ENCODE measurements at places on chromosomes 4 and X.

DNA sequence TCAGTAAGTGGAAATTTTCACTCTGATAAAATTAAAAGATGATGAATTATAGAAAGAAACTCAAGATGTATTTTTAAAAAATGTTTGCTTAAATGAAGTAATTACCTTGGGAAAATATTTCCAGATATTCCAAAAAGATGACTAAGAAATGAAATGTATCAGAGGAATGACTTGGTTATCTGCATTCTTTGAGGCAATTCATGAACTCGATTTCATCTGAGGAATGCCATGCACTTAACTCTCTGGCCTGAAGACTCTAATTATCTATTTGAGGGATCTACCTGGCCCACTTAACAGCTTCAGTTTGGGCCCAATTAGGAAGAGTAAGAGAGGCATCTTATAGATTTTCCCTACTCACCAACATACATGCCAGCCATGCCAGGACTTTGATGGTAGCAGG is 182.3 kb downstream of the INPP4B start:
- no peak for DNase-seq

- no peak for DNase-seq
Observed at GRCh38 chr4:101853028-101853427, 62.5 kb downstream of the BANK1 start.

DNA sequence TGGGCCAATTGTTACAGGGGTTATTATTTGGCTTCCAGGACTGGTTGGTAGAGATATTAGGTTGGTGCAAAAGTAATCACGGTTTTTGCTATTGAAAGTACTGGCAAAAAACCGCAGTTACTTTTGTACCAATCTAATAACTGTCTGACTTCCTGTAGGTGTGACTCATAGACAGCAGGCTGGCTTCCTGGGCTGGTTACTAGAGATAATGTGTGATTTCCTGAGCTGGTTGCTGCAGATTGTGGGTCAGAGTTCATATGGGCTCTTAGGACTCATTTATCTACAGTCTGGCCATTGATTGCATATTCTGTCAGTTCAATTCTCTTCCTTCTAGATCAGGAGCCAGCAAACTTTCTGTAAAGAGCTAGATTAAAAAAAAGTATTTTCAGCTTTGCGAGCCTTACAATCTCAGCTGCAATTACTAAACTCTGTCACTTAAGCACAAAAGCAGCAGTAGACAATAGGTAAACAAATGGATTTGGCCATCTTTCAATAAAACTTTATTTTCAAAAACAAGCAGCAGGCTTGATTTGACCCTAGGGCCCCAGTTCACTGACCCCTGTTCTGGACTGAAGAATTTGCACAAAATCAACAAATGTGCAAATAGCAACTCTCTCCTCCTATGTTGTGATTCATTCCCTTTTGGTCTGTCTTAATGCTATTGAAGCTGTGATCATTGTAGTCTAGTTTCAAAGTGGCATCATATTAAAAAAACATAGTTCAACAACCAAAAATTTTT is 50.8 kb upstream of the BOD1L1 start:
- no peak for DNase-seq

DNA sequence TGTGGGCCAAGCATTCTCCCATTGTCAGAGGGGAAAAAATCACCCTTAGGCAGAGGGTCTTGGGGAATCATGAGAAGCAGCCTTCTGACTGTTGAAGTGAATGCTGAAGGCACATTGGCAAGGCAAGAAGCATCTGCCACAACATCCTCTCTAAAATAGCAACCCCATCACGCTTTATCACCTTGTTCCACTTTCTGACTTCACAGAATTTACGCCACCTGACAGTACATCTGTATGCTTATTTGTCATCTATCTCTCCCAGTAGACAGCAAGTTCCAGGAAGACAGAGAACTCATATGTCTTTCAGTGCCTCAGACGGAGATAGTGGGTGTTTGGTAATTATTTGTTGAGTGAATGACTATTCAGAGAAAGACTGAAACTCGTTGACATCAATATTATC is 68.4 kb upstream of the SCML1 start:
- DNase-seq = no peak

- no peak for DNase-seq
Observed at GRCh38 chrX:65837875-65838549, 170.6 kb downstream of the MSN start.

DNA sequence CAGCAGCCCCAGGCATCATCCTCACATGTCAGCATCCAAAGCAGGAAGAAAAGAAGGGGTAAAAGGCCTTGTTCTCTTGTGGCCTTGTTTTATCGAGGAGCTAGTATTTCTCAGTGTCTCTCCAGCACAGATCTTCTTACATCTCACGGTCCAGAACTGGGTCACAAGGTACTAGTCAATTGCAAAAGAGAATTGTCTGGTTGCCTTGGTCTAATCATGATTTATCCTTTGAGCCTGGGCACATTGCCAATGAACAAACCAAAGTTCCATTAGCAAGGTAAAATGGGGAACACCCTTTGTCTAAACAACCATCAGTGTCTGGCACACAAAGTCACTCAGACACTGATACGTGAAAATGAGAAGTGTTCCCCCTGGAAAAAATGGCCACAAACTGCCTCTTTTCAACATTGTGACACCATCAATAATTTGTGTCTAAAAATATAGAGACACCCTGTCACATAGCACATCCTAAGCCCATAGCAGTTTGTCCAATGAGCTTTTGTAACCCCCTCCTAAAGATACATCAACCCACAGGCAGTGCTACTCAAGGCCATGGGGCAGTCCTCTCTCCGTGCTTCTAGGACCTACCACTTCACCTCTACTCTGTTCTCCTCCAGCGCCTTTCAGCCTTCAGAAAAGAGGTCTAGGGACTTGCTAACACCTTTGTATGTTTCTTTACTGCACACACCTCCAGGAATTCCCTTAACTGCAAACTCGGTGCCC is 534.4 kb downstream of the MID1IP1 start:
- DNase-seq = no peak

- no peak for DNase-seq
Observed at GRCh38 chr4:56863441-56864139, 42.1 kb upstream of the SPINK2 start.

DNA sequence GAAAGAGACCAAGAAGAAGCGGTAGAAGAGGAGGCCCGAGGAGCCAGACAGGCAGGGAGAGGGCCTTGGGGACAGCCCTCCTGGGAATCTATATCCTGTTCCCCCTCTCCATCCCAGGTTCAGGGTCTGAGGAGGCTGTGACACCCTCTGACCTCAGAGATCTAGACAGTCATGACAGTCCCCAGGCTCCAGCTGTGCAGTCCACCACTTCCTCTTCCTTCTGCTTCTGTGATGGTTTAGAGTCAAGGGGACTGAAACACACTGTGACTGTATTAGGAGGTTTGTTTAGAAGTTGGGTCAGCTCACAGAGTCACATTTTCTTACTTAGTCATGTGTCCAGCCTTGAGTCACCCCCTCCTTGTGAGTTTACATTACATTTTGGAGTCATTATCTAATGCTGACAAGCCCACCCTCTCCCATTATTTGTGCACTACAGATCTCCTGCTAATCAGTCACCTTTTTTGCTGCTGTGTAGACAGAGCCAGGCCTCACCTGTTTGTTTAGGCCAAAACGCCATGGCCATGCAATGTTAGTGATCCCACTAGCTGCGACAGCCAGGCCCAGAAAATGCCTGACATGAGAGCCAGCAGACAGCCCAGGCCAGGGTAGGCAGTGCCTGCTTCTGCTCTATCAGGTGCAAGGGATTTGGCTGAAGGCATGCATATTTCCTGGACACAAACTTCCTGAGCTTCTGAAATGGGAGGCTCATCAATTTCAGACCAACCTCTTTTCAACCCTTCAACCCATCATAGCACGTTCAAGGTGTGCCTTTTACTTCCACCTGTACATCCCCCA is 26.0 kb downstream of the MANBA start:
- no peak for DNase-seq

DNA sequence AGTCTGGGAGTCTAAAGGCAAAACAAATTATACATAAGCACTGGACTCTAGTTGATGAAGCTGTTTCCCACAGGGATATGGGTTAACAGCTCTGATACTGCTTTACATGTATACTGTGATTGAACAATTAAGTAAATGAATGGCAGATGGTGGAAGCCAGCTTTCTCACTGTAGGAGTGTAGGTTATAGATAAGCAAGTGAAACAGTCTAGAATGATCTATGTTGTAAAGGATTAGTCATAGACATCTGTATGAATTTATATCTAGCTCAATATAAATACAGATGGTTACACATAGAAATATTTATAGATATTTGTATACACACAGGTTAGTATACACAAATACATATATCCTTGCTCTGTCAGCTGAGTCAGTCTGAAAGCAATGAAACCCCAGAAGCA is 276.1 kb downstream of the PPARGC1A start:
- DNase-seq = no peak

DNA sequence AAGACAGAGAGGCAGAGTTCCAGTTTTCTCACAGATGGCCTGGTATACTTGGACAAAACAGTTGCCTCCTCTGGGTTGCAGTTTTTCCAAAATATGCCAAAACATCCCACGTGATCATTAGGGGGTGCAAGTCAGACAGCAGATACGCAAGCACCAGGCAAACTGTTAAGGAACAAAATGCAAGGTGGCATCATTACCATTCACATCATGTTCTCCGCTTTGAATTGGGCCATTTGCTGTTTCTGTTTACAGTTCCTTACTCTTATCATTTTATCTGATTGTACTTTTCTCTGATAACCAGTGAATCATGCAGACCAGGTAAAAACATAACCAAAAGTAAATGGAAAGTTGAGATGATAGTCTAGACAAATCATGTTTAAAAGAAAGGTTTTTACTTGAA is 16.4 kb upstream of the HMGB3 start:
- no peak for DNase-seq

- DNase-seq = no peak
Observed at GRCh38 chrX:96688789-96689188, 4.1 kb downstream of the DIAPH2 start.

Measured in effector memory CD8-positive, alpha-beta T cell (primary cell).